HT1080 (cell line): ENCODE measurements at places on chromosomes 3 and 15. TPM values are rescaled to one million over a fixed set of nuclear protein-coding genes. Genes with fewer than 3 reads are reported as not detected.

Gene NLGN1
- total RNA-seq, result 1.6 and 3.1 TPM in 2 replicates

Gene TM6SF1
- total RNA-seq, result not detected in 2 replicates

DNA sequence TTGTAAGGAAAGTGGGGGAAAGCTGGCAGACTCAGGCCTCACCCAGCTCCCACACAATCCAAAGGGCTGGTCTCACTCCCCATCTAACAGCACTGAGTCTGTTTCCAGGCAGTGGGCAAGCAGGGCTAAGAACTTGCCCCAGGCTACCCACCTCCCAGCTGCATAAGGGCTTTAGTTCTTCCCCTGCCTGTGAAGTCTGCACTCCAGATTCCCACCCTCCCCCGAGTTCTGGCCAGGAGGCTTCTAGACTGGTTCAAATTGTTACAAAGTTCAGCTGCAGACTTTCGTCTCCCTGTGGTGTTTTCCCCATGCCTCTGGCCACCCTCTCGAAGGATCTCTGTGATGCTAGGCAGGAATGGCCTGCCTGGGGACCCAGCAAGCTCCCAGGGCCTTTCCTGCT is 11.2 kb downstream of the EHHADH start:
- no peak for DNase-seq

- no peak for DNase-seq
Measured at GRCh38 chr3:87674397-87675161, 384.2 kb downstream of the CGGBP1 start.

DNA sequence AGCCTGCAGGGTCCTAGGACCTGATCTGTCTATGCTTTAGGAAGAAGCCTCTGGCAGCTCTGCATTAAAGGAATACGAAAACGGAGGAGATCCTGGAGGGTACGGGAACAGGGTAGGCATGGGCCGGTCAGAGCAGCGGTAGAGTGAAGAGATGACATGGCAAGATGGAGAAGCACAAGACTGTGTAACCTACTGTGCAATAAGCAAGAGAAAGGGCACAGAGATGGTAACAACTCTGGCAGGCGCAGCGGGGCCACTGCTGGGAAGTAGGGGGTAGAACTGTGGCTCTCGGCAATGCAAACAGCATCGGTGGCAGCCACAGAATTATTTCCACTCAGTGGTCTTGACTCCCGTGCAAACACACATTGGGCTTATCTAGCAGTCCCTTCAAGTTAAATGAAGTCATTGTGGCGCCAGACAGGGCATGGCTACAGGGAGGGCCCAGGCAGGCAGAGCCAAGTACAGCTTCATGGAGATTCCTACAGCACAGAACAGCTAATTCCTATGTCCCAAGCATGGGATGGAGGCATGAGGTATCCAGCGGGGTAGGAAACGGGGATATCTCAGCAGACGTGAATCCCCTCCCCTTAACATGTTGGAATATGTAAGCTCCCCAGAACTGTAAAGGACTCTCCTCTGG is 28.8 kb downstream of the WHAMM start:
- DNase-seq, result no peak

Gene DNAJA4
- total RNA-seq, result not detected in 2 replicates

GRCh38 chr3:46095307-46095706 is 68.0 kb upstream of the XCR1 start:
- DNase-seq, result no peak

Gene TFDP2
- 71.3 and 87.7 TPM in 2 replicates for total RNA-seq

Gene FHIT
- total RNA-seq, result not detected in 2 replicates

GRCh38 chr3:124217542-124217941 is 225.6 kb upstream of the ROPN1 start:
- DNase-seq, result peak; percentile 71

Gene ERICH6
- total RNA-seq, result not detected in 2 replicates

- no peak for DNase-seq
Measured at GRCh38 chr15:68655686-68656437, 77.1 kb downstream of the CORO2B start.

Gene TF
- total RNA-seq, result under 0.01 and 0.90 TPM in 2 replicates

DNA sequence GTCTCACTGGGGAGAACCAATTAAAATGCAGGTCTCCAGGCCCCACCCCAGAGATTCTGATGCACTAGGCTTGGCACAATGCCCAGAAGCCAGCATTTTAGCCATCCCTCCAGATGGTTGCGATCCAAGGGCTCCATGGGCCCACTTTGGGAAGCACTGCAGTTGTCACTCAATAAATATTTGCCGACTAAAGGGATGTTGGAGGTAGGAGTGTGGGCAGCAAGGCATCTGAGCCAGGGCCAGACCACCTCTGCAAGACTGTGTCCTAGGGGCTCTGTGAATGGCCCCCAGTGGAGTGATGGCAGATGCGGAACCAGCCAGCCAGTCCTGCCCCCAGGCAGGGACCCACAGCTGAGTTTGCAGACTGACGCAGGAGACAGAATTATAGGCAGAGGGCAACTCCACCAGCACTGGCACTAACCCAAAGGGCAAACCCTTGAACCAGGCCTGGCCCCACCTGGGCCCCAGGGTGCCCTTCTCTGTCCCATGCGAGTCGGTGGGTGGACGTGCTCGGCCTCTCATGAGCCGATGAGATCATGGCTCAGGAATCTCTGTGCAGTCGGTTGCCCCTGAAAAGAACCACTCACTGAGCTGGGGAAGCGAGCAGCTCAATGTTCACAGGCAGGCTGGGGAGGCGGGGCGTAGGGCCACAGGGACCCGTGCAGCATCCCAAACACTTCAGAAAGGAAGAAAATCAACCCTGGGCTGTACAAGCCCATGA is 49.7 kb downstream of the SEMA5B start:
- peak; percentile 76 for DNase-seq

Gene IQCB1
- 28.8 and 33.2 TPM in 2 replicates for total RNA-seq

Gene GOLGA8T
- 0.06 and 0.17 TPM in 2 replicates for total RNA-seq

DNA sequence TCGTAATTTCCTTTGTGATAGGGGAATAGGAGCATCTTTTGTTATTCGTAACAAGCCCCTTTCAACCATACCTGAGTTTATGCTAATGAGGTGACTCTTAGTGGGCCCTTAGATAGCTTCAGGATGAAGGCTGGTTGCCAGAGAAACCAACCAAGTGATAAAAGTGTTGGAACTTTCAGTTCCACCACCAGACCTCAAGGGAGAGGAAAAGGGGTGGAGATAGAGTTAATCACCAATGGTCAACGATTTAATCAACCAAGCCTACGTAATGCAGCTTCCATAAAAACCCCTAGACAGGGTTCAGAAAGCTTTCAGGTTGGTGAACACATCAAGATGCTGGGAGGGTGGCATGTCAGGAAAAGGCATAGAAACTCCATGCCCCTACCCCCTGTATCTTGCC is 33.0 kb downstream of the HERC1 start:
- DNase-seq, result no peak

Gene XCR1
- not detected in 2 replicates for total RNA-seq

Gene SHC4
- total RNA-seq, result 1.0 and 2.0 TPM in 2 replicates
